AG20443 (cell line): ENCODE measurements at places on chromosomes 1 and 21.

GRCh38 chr1:230797942-230798365 is 50.8 kb downstream of the CAPN9 start:
- DNase-seq, result peak; percentile 87

- no peak for DNase-seq
Observed at GRCh38 chr1:218266356-218266755, 18.7 kb upstream of the RRP15 start.

- DNase-seq, result no peak
Observed at GRCh38 chr1:46535063-46535462, 16.4 kb downstream of the KNCN start.

DNA sequence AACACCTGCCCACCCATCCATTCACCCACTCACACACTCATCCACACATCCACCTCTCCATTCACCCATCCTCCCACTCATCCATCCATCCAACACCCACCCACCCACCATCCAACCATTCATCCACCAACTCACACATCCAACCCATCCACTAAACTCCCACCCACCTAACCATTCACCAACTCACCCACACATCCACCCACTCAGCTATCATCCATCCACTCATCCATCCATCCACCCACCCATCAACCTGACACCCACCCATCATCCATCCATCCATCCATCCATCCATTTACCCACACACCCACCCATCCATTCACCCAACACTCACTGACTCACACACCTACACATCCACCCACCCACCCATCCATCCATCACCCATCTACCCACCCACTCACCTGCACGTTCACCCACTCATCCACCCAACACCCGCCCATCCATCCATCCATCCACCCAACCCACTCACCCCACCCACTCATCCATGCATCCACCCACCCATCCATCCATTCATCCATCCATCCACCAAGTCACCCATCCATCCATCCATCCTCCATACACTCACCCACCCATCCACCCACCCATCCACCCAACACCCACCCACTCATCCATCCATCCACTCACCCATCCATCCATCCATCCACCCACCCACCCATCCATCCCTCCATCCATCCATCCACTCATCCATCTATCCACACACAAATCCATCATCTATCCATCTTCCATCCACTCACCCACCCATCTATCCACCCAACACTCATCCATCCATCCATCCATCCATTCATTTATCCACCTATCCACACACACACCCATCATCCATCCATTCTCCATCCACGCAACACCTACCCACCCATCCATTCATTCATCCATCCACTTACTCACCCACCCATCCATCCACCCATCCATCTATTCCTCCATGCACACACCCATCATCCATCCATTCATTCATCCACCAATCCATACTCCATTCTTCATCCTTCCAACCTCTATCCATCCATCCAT is 17.4 kb upstream of the PRDM16 start:
- no peak for DNase-seq
